Aorta (tissue), 5 donors: ENCODE measurements at places on chromosomes 13 and 19. TPM values are rescaled to one million over a fixed set of nuclear protein-coding genes. Genes with fewer than 3 reads are reported as not detected.

The CALR3 gene
- not detected for polyA plus RNA-seq

The CRX gene
- polyA plus RNA-seq = not detected

The ZNF93 gene
- 1.9 TPM for polyA plus RNA-seq

The ZSCAN4 gene
- not detected for polyA plus RNA-seq

The UPK1A gene
- polyA plus RNA-seq = 0.54 TPM

DNA sequence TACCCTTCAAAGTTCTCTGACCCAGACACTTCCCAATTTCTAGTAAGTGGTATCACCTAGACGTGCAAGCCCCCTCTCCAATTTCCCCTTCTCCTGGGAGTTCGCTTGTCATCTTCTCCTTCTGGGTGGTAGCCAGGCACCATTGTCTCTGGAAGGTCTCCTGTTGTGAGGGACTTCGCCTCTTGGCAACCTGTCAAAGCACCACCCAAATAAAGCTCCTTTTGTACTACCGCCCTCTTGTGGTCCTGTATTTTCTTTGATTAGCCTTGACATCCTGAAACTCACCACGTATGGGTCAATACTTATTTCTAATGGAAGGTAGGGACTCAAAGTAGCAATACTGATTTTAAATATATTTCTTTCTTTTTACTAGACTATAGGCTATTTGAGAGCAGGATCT lies 8.2 kb downstream of the GPC5 start:
- no peak overlapping the region for H3K4me3 ChIP-seq
- H3K36me3 ChIP-seq = no peaks in the 10 kb centered on the region
- peaks cover 2% of the 10 kb centered on the region for H3K27me3 ChIP-seq
- DNase-seq = no peak
- no peaks in the 10 kb centered on the region for H3K4me1 ChIP-seq

- DNase-seq = no peak
- H3K36me3 ChIP-seq = no peaks in the 10 kb centered on the region
- no peaks in the 10 kb centered on the region for H3K4me1 ChIP-seq
- H3K27ac ChIP-seq = no peak overlapping the region
Observed at GRCh38 chr13:50200988-50201387, 185.7 kb downstream of the KCNRG start.

GRCh38 chr13:27820524-27821482 lies 28.5 kb downstream of the GSX1 start:
- DNase-seq = no peak
- H3K27me3 ChIP-seq = no peaks in the 10 kb centered on the region
- no peak overlapping the region for H3K4me3 ChIP-seq
- H3K36me3 ChIP-seq = no peaks in the 10 kb centered on the region
- H3K27ac ChIP-seq = no peak overlapping the region

GRCh38 chr19:51136851-51137551 lies 5.1 kb upstream of the SIGLEC7 start:
- no peak overlapping the region for H3K27ac ChIP-seq
- no peaks in the 10 kb centered on the region for H3K36me3 ChIP-seq
- no peaks in the 10 kb centered on the region for H3K4me1 ChIP-seq
- no peak overlapping the region for H3K4me3 ChIP-seq
- H3K27me3 ChIP-seq = no peaks in the 10 kb centered on the region
- peak; percentile 70 for DNase-seq

DNA sequence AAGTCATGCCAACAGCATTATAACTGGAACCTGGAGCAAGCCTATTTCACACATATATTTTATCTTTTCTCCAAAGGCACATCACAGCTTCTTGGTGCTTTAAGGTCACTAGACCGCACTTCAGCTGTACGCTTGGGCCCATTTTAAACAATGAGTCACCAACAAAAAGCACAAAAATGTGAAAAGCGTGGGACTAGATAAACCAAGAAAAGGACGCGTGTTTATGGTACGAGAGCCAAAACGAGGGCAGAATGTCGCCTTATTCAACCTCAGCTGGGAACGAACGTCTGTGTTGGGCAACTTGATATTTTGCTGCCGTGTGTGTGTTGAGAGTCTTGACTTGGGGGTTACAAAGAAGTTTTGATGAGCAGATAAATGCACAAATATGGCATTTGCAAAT lies 9.2 kb upstream of the EHD2 start:
- H3K4me3 ChIP-seq = no peak overlapping the region
- H3K27me3 ChIP-seq = no peaks in the 10 kb centered on the region
- H3K36me3 ChIP-seq = peaks cover 2% of the 10 kb centered on the region
- no peaks in the 10 kb centered on the region for H3K4me1 ChIP-seq
- H3K27ac ChIP-seq = no peak overlapping the region
- DNase-seq = no peak

DNA sequence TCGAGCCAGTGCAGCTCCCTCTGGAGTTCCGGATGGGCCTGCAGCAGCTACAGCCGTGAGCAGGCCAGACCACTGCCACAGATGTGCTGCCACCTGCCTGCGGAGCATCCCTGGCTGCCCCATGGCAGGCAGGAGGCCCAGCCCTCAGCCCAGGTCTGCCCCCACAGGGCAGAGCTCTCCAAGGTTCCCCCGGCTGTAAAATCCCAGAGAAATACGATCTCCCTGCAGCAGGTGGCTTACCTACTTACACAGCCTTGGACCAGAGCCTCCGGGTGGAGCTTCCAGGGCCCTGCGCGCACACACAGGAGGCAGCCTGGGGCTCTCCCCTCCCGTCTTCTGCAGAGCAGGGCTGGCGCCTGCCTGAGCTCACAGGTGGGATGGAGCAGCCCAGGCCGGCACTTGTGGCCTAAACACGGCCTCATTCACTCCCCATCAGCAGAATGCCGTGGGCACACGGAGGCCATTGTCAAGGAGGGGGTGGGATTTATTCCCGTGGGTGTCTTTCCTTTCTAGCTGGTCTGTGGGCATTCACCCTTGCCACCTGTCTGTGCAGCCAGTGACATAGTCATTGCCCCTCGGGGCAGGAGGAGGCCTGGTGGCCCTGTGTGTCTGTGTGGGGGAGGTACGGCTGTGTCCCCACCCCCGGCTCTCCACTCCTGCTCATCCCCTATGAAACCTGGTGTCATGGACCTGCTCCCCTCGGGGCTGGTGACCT lies 118.0 kb downstream of the KDM4B start:
- H3K36me3 ChIP-seq = no peaks in the 10 kb centered on the region
- H3K4me1 ChIP-seq = no peaks in the 10 kb centered on the region
- no peak overlapping the region for H3K27ac ChIP-seq

DNA sequence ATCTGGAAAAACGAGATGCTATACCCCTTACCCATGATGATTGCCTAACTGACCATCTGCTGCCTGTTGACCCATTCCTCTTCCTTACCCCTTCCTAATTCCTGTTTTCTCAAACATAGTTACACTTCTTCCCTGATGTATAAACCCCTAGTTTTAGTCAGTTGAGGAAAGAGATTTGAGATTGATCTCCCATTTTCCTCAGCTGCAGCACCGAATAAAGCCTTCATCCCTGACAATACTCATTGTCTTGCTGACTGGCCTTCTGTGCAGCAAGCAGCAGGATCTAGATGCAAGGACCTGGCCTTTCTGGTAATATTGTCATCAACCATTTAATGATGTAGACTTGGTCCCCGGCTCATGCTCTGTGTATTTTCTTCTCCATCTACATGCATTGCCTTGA lies 999 bp upstream of the ZNF264 start:
- H3K36me3 ChIP-seq = no peaks in the 10 kb centered on the region
- no peak overlapping the region for H3K27ac ChIP-seq
- H3K4me1 ChIP-seq = peaks cover 5% of the 10 kb centered on the region
- DNase-seq = no peak
- H3K27me3 ChIP-seq = no peaks in the 10 kb centered on the region

DNA sequence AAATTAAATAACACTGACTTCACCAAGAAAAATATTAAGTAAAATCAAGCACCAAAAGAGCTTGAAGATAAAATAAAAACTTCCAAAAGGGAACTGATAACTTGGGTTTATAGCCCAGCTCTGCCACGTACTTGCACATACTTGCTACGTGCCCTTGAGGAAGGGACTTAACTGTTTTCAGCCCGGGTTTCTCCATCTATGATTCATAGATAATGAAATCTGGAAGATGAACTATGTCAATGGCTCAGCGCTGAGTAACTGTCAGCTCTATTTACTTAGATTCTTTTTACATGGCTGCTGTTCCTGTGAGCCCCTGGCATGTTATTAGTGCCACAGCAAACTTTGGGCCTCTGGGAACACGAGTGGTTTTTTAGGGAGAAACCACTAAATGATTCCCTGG lies 9.6 kb upstream of the ZC3H13 start:
- no peak overlapping the region for H3K27ac ChIP-seq
- DNase-seq = no peak
- H3K27me3 ChIP-seq = peaks cover 2% of the 10 kb centered on the region
- H3K4me3 ChIP-seq = no peak overlapping the region
- no peaks in the 10 kb centered on the region for H3K4me1 ChIP-seq

DNA sequence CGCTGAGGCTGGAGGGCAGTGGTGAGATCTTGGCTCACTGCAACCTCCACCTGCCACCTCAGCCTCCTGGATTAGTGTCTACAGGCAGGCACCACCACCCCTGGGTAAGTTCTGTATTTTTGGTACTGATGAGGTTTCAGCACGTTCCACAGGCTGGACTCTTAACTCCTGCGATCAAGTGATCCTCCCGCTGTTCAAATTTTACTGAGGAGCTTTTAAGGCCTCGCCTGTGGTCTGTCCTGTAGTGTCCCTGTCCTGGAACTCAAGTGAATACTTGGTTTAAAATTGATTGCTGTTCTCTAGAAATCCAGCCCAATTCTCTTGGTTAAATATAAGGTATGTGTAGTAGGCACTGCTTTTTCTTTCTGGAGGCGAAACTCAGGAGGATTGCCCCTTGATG lies 65.2 kb downstream of the DPRX start:
- no peak overlapping the region for H3K4me3 ChIP-seq
- DNase-seq = no peak
- no peak overlapping the region for H3K27ac ChIP-seq
- no peaks in the 10 kb centered on the region for H3K4me1 ChIP-seq
- H3K36me3 ChIP-seq = no peaks in the 10 kb centered on the region

GRCh38 chr13:107067381-107067780 lies 499.4 kb upstream of the ARGLU1 start:
- no peaks in the 10 kb centered on the region for H3K27me3 ChIP-seq
- H3K4me1 ChIP-seq = no peaks in the 10 kb centered on the region

GRCh38 chr19:12984143-12984627 lies 11.1 kb upstream of the NFIX start:
- no peak for DNase-seq
- H3K4me3 ChIP-seq = no peak overlapping the region
- H3K36me3 ChIP-seq = no peaks in the 10 kb centered on the region
- no peaks in the 10 kb centered on the region for H3K4me1 ChIP-seq
